Inflammatory macrophage treated with lipopolysaccharide for 1 hour (primary cell): ENCODE measurements at places on chromosomes 1 and 21.

DNA sequence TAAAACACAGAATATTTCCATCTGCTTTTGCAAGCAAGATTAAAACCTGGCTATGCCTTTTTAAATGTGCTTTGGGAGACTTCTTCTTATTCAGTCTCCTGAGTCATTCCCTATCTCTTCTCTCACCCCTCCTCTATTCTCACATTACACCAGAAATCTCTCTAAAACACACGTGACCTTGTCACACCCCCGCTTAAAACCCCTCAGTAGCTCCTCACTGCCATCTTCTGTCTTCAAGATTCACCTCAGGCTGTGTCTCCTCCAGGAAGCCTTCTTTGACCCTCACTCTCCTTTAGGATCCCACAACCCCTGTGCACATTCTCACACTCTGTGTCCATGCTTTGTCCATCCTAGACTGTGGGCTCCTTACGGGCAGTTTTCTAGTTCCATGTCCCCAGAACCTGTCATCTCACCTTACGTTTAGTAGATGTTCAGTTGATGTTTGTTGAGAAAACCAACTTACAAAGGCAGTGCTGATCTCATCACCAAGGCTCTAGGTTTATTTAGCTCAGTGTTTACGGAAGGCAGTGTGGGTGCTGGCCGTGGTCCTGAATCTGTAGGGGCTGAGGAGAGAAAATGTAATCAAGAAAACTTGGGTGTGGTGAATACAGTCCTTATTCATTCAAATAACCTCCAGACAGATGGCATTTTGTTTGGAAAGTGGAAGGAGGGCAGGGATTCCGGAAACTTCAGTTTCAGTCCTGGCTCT, 143.5 kb downstream of the DMRTA2 start:
- DNase-seq, result no peak

DNA sequence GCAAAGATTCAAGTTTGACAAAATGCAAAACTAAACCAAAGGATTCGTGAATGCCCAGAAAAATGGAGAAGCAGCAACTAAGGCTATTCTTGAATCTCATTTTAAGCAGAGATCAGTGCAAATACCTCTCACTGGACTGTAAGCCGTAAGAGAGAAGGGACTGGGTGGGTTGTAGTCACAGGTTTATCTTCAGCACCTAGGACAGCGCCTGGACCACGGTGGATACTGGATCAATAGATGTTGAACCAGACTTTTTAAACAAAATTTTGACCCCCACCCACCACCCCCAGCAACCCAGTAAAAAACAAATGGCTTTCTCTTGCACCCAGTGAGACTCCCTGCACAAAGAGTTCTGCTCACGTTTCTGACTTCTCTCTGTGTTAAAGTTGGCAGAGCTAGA, 347.1 kb downstream of the AJAP1 start:
- no peak for DNase-seq

DNA sequence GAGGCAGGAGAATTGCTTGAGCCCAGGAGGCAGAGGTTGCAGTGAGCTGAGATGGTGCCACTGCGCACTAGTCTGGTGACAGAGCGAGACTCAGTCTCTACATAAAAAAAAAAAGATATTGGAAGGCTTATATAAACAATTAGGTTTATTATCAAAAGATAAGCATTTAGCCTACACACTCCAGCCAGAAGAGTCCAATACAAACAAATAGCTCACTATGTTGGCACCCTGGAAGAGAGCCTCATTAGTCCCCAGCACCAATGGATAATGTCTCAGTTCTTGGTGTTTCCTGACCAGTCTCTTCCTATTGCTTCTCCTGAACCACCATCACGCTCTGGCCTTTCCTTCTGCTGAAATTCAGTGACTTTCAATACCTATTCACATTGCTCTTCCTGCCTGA, 48.6 kb upstream of the ATP1A1 start:
- DNase-seq, result no peak

GRCh38 chr1:101139821-101140718, 96.7 kb upstream of the S1PR1 start:
- no peak for DNase-seq

DNA sequence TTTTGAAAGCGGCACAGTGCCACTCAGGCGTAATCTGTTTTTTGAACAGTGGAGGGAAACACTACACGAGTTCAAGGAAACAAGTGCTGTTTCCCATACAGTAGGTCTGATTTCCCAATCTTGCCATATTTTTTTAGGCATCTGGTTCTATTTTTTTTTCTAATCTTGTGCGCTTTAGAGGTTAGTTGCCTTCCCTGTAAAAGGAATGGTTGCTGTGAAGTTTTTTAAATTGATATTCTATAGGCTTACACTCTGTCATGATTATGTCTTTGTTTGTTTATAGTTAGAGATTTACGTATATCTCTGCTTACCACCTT, 1.2 kb downstream of the NASP start:
- DNase-seq, result no peak

DNA sequence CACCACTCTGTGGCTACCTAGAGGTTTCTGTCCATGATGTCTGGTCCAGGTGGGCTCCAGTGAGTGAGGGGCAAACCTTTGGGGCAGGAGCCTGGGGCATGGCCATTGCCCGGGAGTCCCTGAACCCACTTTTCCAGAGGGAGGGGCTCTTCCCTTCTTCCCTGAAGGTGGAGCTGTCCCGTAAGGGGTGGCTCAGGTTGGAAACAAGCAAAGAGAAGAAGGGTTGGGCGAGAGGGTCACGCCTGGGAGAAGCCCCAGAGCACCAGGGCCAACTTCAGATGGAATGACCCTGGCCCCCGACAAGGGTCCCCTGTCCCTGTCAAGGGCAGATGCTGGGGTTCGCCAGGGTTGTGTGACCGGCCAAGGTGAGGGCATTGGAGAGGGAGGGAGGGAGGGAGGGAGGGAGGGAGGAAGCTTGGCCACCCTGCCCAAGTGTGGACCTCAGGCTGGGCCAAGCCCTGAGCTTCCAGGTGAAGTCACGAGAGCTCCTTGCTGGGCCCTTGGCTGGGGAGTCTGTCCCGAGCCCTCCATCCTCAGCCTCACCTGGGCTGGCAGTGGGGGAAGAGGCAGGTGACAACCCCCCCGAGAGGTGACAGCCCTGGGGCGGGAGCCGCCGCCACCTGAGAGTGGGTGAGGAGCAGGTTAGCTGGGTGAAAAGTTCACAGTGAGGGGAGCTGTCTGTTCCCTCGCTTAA, 69.6 kb downstream of the DHRS3 start:
- DNase-seq, result no peak

DNA sequence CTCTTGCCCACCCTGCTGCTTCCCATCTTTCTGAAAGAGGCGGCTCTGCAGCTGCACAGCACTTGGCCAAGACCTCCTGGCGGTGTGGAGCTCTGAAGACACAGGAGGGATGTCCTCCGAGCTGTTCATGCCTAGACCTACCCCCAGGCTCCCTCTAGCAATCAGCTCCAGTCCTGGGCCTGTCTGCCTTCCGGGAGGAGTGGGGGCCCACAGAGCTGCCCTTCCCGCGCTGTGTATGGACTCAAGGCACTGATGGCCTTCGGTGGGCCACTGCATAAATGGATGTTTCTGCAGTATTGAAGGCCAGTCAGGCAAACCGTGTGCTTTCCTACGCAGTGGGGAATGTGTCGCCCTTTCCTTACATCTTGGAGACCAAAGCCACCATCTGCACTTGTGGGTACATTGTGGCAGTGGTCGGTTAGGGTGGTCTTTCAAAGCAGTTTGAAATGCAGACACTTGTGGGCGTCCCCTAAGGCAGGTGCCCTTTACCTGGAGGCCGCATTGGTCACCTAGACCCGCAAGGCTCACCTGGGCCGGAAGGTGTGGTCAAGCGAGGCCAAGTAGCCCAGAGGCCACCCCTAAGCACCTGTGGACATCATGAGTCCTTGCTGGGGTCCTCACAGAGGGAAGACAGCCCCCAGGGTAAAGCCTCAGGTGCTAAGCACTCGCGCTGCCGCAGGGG, 912 bp upstream of the PKNOX1 start:
- no peak for DNase-seq

GRCh38 chr1:171965777-171966176, 124.5 kb downstream of the DNM3 start:
- DNase-seq, result no peak

DNA sequence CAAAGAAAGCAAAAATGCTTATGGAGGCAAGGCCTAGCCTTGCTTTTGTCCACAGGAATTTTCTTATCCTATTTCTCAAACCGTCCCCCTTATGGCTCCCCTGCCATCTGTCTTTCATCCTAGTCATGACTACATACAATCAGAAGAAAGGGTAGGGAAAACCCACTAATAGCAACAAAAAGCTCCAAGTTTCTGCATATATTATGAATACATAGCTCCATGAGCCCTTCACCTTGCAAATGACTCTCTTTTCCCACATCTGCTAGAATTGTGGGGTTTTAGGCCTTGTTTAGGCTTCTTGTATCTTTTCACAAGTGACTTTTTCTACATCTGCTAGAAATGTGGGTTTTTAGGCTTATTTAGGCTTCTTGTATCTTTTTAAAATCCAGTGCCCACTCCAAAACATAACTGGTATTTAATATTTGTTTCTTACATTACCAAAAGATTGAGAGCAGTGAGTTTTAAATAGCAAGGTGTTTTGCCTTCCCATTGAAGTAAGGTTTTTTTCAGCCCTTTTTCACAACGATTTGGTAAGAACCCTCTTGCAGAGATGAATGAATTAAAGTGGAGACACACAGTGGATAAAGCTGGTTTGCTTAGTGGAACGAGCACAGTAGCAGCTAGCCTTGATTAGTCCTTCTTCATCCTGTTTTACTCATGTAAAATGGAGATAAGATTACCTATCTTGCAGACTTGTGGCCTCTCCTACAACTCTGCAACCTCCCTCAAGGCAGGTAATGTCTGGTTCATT, 4.4 kb downstream of the GADD45A start:
- DNase-seq, result no peak

- DNase-seq, result peak; percentile 59
These were observed 136.5 kb upstream of the DPYD start for GRCh38 chr1:98057236-98057910.

DNA sequence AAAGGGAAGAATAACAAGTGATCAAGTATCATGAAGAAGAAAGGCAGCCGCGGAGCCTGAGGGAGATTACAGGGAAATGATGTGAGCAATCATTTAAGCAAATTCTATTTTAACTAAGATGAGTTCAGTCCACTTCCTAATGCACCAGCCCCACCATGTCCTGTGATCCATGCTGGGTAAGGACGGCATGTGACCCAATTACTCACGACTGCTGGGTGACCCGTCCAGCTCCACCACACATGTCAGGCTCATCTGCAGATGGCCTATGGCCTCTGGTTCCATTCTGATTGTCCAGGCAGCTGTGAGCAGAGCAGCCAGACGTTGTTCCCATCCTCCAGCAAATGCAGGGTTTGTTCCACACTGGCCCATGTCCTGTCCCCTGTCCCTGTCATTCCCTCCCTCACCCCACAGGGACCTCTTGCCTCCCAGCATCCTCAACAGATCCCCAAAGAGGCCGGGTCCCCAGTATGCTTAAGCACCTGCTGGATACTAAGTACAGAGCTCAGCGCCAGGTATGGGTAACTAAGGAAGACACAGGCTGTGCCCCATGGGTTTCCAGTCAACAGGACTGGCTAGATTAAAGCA, 87.9 kb downstream of the MATN1 start:
- no peak for DNase-seq

DNA sequence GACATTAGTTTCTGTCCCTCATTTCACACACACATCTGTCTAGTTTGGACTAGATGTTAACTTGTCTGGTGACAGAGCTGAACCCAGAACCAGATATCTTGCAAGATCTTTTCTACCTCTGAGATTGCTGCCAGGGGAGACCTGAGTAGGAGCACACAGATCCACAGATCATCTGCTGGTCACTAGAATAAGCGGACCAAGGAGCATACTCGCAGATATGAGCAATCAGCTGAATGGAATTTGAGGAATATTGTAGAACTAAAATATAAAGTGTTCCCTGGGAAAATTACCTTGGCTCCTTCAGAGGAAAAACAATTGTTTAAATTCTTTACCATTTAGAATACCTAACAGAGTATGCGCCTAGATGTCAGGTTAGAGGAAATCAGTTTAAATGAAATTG, 90.7 kb downstream of the TNFSF18 start:
- no peak for DNase-seq

DNA sequence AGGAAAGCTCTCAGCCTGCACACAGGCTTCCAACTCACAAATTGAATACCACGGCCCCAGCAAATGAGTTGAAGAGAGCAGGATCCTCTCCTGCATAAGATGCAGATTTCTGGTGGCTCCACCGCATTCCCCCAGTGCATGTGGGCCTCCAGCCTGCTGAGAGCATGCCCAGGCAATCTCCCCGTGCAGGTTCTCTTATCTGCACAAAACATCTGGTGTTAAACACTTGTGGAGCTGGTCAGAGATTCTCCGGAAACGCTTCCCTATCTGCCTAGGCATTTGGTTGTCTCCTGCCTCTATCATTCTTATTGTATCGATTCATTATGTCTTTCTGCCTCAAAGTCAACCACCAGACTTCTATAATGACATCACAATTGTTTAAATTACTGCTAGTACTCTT, 1349.0 kb upstream of the B3GALT2 start:
- no peak for DNase-seq

GRCh38 chr1:42922687-42923366, 35.8 kb downstream of the SLC2A1 start:
- DNase-seq, result peak; percentile 73

GRCh38 chr1:85308833-85309350, 32.5 kb upstream of the BCL10 start:
- DNase-seq, result no peak

GRCh38 chr1:170596701-170597100, 64.7 kb downstream of the GORAB start:
- no peak for DNase-seq

GRCh38 chr21:40208206-40208947, 341.1 kb downstream of the PCP4 start:
- no peak for DNase-seq

GRCh38 chr21:38733972-38734546, 71.7 kb upstream of the ETS2 start:
- DNase-seq, result peak; percentile 59

DNA sequence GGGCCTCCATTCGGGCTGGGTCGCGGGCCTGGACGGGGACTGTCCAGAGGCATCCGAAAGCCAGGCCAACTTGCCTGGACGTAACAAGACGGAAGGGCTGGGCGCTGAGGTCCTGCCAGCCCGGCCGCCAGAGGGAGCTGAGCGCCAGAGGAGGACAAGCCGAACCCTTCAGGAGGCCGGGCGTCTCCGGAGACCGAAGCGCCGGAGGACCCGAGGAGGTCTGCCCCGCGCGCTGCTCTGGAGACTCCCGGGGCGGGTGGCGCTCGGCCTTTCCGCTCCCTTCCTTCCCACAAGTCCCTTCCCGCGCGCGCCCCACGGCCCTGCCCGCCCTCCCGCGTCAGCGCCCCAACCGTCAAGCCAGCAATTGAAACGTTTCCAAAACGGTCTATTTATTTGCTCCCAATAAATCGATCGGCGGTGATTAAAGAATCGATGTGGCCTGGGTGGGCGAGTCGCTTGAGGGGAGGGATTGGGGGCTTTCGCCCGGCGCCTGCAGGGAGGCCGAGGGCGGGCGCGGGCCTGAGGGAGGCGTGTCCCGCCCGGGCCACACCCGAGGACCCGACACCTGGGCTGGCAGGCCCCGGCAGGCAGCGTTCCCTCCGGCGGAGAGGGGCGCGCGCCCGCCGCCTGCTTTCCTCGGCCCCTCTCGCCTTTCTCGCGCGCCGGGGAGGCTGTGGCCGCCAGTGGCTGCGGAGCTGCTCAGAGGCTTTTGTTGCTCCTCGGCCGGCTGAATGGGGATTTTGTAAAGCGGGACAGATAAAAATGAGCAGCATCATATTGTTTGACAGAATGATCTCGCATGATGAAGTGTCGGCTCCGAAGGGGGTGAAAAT, 5.2 kb upstream of the FOXD3 start:
- DNase-seq, result peak; percentile 72
